ENCODE measurements at places on chromosomes 3 and 15. TPM values are rescaled to one million over a fixed set of nuclear protein-coding genes. Genes with fewer than 3 reads are reported as not detected.

The GOLGA8S gene
- total RNA-seq, result not detected

The LMOD3 gene
- total RNA-seq, result 0.10 TPM

The MCCC1 gene
- 11.7 TPM for total RNA-seq

The PIK3CA gene
- 5.0 TPM for total RNA-seq

The CORO2B gene
- total RNA-seq, result not detected

The FBN1 gene
- 0.61 TPM for total RNA-seq

The STX19 gene
- total RNA-seq, result 1.3 TPM

The ZNF774 gene
- 2.5 TPM for total RNA-seq

Measured in HT-29 (cell line).